HS-5 (cell line): ENCODE measurements at places on chromosomes 7 and 10.

GRCh38 chr10:58576751-58577436 lies 64.2 kb downstream of the BICC1 start:
- DNase-seq: no peak

- DNase-seq: no peak
Observed at GRCh38 chr10:131226446-131227162, 84.9 kb downstream of the TCERG1L start.

DNA sequence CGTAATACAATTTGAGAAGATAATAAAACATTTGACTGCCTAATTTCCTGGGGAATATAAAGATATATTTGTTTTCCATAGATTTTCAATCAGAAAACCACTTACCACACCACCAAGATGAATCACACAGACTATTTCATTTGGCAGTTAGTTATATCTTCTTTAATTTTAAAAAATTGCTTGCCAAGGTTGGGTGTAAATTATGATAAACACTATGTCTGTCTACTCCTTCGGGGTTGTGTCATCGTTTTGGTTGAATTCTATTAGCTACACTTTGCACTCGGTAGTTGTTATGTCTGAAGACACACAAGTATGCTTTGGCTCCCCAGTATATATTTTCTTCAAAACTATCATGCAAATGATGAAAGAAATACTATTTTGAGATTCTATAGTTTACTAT lies 594.8 kb upstream of the SEMA3D start:
- no peak for DNase-seq

- DNase-seq: no peak
Observed at GRCh38 chr7:112938863-112939573, 147.6 kb downstream of the GPR85 start.

GRCh38 chr10:110355141-110355831 lies 50.6 kb upstream of the SMNDC1 start:
- no peak for DNase-seq
